ENCODE measurements at places on chromosomes 1 and 21.
A peak's percentile ranks its signal among the peaks of the same experiment; 100 is the strongest.

DNA sequence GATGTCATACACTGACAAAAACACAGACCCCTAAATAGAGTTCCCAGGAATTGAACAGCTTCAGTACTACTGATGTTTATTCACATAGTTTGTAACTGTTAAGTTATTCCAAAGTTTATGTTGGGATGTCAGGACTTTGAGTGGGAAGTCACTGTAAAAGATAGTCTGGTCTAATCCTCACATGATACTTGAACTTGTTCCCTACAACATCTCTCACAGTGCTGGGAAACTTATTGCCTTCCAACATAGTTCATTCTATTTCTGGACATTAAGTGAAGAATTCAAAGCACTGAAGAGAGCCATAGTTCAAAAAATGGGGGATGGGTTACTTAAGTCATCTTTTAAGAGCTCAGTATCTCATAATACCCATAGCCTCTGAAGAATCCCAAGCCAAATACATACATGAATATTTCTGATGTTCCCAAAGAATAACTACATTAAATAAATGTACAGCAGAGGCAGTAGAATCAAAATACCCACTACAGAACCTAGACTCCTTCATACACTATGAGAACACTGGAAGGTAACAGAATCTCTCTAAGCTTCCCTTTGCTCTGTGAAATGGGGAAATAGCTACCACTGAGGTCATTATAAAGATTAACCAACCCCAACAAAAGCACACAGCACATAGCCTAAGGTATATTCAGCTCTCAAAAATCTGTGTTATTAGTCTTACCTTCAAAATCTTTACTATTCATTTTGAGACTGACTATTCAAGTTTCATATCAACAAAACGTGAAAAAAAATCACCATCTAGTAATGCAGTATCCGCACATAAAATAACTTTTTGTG is 81.4 kb downstream of the ESRRG start:
- no peak for DNase-seq

- DNase-seq = no peak
These were observed 47.0 kb downstream of the IGSF21 start for GRCh38 chr1:18154430-18155194.

DNA sequence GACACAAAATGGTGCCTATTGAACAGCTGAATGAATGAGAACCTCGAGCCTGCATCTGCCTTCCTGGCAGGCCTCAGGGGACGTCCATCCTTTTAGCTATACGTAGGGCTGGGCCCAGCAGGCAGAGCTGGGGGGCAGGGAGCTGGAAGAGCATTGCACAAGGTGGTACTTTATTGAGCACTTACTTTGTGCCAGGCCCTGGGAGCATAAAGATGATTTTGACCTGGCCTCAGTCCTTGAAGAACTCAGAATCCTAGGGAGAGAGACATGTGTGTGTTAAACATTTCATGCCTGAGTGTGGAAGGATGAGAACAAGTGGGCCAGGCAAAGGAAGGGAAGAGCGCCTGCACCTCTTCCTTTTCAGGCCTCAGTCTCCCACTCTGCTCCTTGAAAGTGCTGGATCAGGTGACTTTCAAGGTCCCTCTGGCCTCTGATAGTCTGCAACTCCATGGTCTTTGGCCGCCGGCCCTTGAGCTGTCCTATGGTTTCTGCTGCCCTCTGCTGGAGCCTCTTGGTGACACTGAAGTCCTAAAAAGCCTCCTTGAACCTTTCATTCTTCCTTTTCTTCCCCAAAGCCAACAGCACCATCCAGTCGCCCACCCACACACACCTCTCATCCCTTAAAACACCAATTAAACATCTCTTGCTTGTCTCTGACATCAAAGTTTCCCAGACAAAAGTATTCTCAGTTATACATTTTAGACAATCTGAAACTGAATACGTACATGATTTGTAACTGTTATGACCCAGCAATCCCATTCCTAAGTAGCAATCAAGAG is 3.5 kb upstream of the PEAR1 start:
- no peak for DNase-seq

DNA sequence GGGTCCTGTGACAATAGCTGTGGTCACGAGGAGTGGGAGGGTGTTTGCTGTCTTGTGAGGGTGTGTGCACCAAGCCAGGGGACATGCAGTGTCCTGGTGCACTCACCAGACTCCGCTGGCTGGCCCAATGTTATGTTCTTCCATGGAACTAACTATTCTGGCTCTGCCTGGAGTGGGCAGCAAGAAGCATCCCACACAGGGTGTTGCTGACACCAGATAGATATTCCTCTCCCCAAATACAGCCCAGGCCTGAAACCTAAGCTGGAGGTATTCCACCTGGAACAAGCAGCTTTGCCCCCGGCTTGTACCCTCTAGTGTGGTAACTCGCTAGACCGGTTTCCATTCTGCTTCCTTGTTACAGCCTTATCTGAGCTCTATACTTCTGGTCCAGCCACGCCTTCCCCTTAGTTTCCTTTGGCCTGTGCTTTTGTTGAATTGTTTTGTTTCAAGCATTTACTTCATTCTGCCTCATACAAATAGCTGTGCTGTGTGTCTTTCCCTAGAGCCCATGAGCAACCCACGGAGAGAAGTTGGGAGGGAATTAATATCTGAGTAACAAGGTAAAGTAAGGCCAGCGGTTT is 14.7 kb upstream of the LY9 start:
- no peak for DNase-seq

GRCh38 chr1:248714248-248714647 is 11.7 kb upstream of the OR14I1 start:
- no peak for DNase-seq

- DNase-seq = peak; percentile 48
These were observed 17.9 kb upstream of the MIIP start for GRCh38 chr1:12001249-12001917.

- no peak for DNase-seq
These were observed at the start of gene TNFRSF25 for GRCh38 chr1:6466023-6466422. TSS of gene TNFRSF25 (minus strand) at chr1:6466173. CDS start at chr1:6466107, 66 bp downstream.

GRCh38 chr1:13948888-13949391 is 249.0 kb downstream of the PRDM2 start:
- no peak for DNase-seq

DNA sequence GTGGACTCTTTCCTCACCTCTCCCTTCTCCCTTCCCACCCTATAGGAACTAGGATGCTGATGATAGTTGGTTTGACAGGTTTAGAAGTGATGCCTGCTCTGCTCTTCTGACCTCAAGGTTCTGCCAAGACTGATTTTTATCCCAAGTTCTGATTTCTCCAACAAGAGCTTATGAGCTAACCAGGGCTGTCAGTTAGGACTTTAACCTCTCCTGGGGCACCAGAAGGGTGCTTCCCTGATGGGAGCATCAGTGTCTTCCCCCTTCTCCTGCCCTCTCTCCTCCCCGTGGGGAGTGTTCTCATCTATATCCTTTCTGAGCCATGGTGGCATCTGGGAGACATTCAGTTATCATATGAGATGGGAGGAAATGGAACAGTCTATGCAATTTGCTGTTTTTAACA is 44.0 kb downstream of the ATP2B4 start:
- no peak for DNase-seq

- DNase-seq = no peak
These were observed 14.8 kb upstream of the ZNF669 start for GRCh38 chr1:247118946-247119446.

- no peak for DNase-seq
These were observed 15.1 kb downstream of the ERRFI1 start for GRCh38 chr1:8011016-8011415.

GRCh38 chr1:84991097-84991920 is 5.6 kb downstream of the MCOLN2 start:
- DNase-seq = no peak

DNA sequence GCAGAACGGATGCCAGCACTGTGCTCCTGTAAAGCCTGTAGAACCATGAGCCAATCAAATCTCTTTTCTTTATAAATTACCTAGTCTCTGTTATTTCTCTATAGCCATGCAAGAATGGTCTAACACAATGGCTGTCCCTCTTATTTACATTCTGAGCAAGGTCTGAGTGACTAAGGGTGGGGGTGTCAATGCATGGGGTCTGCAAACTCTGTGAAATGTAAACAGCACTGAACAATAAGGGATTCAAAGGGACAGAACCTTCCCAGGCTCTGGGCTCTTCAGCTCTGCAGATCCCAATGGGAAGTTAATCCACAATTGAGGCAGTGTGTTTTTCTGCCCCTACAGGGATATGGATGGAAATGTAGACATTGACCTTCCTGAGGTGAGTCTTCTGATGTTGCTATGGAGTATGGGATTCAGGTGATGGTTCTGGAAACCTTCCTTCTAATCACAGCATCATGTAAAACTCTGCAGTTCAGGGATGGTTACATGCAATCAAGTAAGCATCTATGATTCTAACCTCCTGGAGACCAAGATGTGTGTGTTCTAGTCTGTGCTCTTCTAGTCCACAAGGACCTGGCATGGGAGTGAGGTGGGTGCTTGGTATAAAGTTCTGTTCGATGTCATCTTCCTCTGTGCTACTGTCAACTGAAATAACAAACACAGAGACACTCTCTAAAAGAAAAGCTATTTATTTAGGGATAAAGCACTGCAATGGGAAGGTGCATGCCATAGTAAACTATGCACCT is 38.6 kb downstream of the CAPN9 start:
- DNase-seq = no peak
